ENCODE measurements at places on chromosomes 16 and 17. TPM values are rescaled to one million over a fixed set of nuclear protein-coding genes. Genes with fewer than 3 reads are reported as not detected.

The SLFN14 gene
- not detected for total RNA-seq

The KRTAP2-2 gene
- total RNA-seq: not detected

The SULT1A1 gene
- 13.1 TPM for total RNA-seq

The RSAD1 gene
- total RNA-seq: 28.2 TPM

The NOXO1 gene
- 0.13 TPM for total RNA-seq

The KREMEN2 gene
- total RNA-seq: not detected

The KRTAP4-1 gene
- total RNA-seq: not detected

The TMC7 gene
- total RNA-seq: 3.3 TPM

The CPSF4L gene
- total RNA-seq: not detected

The TGFB1I1 gene
- 56.6 TPM for total RNA-seq

The VAT1 gene
- 227 TPM for total RNA-seq

The SRL gene
- total RNA-seq: 0.11 TPM

The DRC3 gene
- total RNA-seq: 1.1 TPM

The KRTAP9-4 gene
- not detected for total RNA-seq

The PRKCB gene
- total RNA-seq: not detected

The MARVELD3 gene
- not detected for total RNA-seq

The HOXB2 gene
- 5.1 TPM for total RNA-seq

The AHSP gene
- total RNA-seq: not detected

Measured in pulmonary artery endothelial cell (primary cell).